Stimulated activated CD8-positive, alpha-beta memory T cell treated with anti-CD3 and anti-CD28 coated beads, Interleukin-2, amount 100 ng/mL, for 48 hours (primary cell): ENCODE measurements at places on chromosomes 12 and 14.

DNA sequence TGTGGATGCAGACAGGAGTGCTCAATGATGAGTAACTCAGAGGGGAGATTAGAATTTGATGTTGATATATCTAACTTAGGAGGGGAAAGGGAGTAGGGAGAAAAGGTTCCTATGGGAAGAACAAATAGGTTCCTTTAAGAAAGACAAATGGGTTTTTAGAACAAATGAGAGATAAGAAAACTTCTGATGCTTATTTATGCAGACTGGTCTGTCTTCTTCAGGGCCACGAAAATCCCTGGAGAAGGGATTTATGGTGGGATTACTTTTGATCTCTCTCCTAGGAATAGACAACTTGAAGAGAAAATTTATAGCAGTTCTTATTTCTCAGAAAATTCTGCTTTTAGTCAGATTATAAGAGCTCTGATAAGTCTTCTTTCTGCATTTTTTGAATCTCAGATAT is 99.0 kb upstream of the DDHD1 start:
- no peak for DNase-seq

DNA sequence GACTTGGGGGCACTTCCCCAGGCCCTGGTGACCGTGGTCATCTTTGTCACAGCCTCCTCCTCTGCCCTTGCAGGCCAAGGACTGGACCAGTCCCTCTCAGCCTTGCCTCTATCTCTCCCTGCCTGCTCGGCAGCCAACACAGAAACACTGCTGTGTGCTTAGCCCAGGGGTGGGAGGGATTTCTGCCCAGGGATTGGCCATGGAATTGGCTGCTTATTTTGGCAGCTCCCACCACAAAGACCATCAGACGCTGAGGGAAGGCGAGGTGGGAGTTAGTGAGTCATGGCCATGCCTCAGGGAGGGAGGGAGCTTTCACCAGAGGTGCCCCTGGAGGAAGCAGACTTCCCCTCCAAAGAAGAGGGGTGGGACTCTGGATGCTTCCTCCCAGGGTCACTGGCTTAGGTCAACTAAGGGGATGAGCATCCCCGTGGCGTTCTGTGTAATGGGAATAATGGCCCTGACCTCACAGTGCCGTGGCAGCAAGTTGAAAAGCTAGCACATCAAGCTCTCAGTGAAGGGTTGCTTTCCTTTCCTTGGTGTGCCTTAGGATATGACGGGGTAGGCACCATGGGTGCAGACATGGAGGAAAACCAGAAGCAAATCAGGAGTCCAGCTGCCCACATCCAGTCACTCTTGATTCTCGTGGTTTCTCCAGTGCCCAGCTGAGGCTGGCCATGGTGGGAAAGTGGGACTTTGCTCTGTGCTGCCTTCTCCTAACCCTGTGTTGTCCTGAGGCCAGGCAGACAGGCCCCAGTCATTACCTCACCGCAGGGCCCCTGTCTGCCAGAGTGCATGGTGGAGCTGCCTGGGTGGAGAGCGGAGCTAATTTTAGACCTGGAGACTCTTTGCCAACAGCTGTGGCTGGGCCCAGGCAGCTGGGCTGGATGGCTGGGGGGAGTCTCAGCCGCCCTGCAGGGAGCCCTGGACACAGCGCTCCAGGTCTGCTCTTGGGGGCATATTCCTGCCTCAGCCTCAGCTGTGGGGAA is 21.4 kb downstream of the B4GALNT3 start:
- DNase-seq, result no peak

- no peak for DNase-seq
These were observed 201.9 kb downstream of the DAD1 start for GRCh38 chr14:22386924-22387775.

DNA sequence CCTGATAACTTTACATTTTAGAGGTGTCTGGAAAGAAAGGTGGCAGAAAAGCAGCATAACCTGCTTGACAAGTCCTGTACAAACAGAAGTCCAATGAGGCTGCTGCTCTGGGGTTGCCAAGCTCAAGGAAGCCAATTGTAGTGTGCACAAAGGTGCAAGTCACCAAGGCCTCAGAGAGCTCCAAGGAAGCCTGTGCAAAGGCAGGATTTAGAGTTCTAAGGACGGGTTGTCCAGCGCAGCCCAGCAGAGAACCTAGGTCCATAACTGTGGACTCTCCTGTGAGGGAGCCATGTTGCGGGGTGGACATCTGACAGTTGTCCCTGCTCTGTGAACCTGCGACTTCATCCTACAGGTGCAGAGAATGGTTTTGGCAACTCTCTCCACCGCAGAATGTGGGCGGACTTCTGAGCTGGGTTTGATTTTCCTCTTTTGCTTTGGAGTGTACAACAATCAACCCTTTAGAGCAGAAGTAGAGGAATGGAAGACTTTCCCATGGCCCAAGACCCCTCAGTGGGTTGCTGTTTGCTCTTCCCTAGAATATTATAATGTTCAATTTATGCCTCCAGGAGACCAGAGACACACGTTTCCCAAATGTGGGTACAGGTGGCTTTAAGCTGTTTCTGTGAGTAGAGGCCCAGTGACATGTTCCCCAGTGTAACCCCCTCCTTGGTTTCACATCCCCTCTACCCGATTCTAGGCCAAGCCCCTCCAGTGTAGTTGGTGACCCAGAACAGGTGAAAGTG is 81.0 kb downstream of the ETV6 start:
- no peak for DNase-seq

GRCh38 chr12:72219937-72220336 is 52.2 kb upstream of the TRHDE start:
- no peak for DNase-seq

DNA sequence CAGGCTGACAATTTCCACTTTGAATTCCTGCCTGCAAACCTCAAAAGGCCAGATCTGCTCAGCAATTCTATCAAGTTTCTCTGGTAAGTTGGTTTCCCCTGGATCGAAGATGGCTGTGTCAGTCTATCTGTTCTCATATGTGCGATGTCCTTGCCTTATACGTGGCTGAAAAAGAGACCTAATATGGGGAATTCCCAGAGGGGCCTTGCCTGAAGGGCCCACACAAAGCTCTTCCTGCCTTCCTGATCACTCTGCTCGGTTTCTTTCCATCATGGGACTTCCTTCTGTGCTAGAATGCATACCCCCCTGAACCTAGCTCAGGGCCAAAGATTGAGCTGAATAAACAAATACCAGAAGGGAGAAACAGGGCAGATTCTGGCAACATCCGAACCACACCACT is 13.2 kb downstream of the TCL1B start:
- no peak for DNase-seq

DNA sequence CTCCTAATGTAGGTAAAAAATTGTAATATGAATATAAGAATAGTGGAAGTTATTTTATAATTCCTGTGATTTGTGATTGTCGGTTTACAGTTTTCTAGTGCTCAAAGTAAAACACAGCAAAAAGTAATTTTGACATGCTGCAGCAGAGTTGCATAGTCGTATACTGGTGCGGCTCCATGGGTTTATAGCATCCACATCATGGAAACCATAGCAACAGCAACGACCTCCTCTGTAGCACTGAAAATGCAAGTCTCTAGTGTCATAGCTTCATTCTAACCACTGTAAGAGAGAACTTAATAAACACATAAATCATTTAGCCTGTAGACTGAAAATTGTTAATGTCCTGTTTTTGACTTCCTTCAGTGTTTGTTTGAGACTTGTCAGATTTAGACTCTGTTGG is 574.3 kb downstream of the KCNH5 start:
- no peak for DNase-seq

DNA sequence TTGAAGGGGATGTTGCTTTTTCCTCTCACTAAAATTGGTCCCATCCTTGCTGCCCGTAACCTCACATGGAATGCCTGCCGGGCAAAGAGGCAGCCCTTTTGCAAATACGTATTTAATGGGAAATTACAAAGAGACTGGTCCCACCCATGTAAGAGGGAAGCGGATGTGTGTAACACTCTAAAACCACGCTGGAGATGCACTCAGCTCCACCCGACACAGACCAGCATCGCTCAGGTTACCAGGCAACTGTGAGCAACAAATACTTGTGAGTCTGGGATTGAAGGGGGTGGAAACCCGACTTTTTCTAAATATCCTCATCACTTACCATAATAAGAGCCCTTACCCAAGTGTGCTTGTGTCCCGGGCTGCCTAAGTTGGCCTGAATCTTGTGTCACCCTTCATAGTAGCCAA is 47.7 kb downstream of the ELK3 start:
- DNase-seq, result peak; percentile 20
